ENCODE measurements at places on chromosomes 5 and 9.
A peak's percentile ranks its signal among the peaks of the same experiment; 100 is the strongest.

DNA sequence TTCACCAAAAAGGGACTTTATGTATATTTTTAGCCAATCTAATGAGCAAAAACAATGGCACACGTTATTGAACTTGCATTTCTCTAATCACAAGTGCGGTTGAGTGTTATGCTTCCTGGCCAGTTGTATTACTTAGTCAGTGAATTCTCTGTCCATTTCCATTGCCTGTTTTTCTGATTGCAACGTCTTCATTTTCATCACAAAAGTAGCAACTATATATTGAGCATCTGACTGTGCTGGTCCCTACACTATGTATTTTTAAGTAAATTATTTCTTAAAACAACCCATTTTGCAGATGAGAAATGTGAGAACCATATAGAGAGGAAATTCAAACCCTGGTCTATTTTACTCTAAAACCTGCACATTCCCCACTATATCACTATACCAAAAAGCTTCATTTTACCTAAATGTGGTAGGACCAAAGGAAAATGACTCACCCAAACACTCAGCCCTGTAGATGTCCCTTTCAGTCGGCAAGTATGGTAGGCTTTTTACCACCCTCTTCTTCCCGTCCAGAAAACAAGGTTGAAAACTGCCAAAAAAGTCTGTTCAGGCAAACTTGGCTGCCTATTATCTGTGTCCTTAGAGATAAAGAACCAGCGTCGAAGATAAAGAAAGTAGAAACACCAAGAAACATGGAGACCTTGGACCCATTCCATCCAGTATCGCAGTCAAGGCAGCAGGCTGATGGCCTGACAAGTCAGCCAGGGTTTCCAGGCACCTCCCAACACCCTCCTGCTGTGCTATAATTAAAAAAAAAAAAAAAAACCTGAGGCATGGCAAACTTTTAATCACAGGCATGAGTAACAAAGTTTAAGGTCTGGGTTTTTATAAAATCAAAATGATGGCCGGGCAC, 18.8 kb upstream of the FAM13B start:
- no peak for DNase-seq

GRCh38 chr5:50710838-50711237, 44.4 kb downstream of the PARP8 start:
- DNase-seq, result no peak

DNA sequence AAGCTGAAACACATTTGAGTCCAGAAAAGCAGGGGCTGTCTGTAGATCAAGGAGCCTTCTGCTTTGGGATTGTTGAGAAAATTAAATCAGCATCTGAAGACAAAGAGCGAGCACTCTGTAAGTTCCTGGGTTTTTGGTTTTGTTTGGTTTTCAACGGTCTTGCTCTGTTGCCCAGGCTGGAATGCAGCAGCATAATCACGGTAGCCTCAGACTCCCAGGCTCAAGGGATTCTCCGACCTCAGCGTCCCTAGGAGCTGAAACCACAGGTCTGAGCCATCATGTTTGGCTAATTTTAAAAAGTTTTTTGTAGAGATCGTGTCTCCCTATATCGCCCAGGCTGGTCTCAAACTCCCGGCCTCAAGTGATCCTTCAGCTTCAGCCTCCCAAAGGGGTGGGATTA, 266.5 kb upstream of the ADAMTS16 start:
- no peak for DNase-seq

- DNase-seq, result peak; percentile 62
These were observed 8.6 kb downstream of the HAPLN1 start for GRCh38 chr5:83711982-83712601.

GRCh38 chr5:72508241-72509170, 1.3 kb upstream of the ZNF366 start:
- peak; percentile 57 for DNase-seq

GRCh38 chr5:181088289-181088688, 42.7 kb downstream of the OR2V1 start:
- DNase-seq, result peak; percentile 50

DNA sequence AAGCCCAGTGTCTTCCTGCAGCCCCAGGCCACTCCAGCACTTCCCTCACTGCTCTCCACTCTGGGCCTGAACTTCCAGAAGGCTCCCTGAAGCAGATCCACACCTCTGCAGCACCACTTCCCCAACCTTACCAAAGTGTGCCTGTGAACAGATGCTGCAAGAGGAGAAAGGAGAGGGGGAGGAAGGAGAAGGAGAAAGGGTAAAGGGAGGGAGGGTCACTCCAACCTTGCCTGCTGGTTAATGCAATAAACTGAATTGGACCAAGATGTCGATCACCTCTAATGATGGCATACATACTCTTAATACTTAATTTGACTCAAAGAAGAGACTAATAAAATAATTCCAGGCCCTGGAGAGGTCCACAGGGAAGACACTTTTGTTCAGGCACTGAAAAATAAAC, 77.2 kb upstream of the RAI14 start:
- DNase-seq, result no peak

- no peak for DNase-seq
These were observed 198.8 kb downstream of the NR3C1 start for GRCh38 chr5:143204474-143205246.

GRCh38 chr5:89315286-89316100, 432.5 kb upstream of the MEF2C start:
- no peak for DNase-seq

GRCh38 chr9:134566196-134566847, 75.3 kb upstream of the COL5A1 start:
- no peak for DNase-seq

GRCh38 chr9:25678147-25678666, at the start of gene TUSC1:
Gene TUSC1 (minus strand): TSS chr9:25678444. CDS start chr9:25678312, 132 bp downstream.
- no peak for DNase-seq

GRCh38 chr5:59661311-59661710, 232.2 kb downstream of the PDE4D start:
- no peak for DNase-seq

DNA sequence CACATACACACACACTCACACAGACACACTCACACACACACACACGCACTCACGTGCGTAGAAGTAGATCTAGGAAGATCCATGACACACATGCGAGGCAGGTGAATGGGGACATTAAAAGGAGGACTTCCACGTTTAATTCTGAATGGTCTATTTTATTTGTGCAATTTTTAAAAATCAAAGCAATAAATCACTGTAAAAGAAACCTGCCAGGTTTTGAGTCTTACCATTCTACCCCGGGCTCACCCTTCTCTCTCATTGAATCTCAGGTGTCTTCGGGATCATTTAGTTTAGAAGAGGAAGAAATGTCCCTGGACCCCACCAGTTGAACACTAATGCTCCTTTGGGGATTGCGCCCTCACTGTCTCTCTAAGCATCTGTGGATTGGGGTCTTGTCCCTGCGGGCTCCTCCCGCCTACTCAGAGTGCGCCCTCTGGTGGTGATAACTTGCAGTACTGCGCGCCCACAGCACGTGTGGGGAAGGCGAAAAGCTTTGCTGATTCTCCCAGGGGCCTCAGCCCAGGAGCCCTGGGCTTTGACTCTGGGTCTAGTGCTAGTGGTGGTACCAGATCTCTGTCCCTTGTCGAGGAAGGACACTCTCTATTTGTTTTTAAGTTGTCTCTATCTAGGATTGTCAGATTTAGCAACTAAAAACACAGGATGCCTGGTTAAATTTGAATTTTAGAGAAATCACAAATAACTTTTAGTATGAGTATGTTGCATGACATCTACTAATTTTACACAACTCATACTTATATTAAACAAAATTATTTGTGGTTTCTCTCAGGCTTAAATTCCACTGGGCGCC, 34.8 kb downstream of the BOD1 start:
- DNase-seq, result peak; percentile 83

GRCh38 chr9:107970726-107971125, 481.2 kb upstream of the KLF4 start:
- DNase-seq, result no peak

DNA sequence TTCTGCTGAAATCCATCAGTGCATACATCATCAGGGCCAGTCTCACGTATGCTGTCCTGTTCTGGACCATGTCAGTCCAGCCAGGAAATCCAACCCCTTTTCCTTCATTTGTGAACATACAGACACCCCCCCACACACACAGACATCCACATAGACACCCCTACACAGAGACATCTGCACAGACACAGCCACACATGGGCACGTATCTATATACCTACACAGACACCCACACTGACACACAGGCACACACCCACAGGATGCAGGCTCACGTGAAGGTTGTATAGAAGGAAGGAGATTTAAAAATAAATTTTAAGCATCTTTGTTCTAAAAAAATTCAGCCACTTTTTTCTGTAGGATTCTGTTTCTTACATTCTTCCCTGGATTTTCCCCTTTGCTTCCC, 325.6 kb downstream of the SLIT3 start:
- DNase-seq, result no peak

DNA sequence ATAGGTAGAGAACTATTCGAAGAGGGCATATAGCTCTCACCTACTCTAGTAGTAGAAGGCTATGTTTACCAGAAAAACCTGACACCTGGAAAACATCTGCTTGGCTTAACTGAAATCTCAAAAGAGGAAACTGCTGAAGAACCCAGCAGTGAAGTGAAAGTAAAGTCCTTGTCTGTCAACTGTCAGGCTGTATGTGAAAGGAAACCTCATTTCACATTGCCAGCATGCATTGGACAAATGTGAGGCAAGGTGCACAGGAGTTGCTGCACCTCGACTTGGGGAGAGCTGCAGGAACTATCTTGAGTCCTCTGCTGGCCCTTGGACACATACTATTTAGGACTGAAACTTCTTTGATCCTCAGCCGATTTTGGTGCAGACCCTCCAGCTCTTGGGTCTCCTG, 53.3 kb downstream of the NREP start:
- DNase-seq, result peak; percentile 89

- DNase-seq, result peak; percentile 66
These were observed 91.8 kb downstream of the PDE6A start for GRCh38 chr5:149852641-149853330.

GRCh38 chr9:116178481-116179211, 25.1 kb downstream of the PAPPA start:
- DNase-seq, result no peak

- no peak for DNase-seq
These were observed 105.6 kb downstream of the NR6A1 start for GRCh38 chr9:124665391-124666058.

- DNase-seq, result no peak
These were observed 135.1 kb upstream of the ELL2 start for GRCh38 chr5:96096724-96097123.

DNA sequence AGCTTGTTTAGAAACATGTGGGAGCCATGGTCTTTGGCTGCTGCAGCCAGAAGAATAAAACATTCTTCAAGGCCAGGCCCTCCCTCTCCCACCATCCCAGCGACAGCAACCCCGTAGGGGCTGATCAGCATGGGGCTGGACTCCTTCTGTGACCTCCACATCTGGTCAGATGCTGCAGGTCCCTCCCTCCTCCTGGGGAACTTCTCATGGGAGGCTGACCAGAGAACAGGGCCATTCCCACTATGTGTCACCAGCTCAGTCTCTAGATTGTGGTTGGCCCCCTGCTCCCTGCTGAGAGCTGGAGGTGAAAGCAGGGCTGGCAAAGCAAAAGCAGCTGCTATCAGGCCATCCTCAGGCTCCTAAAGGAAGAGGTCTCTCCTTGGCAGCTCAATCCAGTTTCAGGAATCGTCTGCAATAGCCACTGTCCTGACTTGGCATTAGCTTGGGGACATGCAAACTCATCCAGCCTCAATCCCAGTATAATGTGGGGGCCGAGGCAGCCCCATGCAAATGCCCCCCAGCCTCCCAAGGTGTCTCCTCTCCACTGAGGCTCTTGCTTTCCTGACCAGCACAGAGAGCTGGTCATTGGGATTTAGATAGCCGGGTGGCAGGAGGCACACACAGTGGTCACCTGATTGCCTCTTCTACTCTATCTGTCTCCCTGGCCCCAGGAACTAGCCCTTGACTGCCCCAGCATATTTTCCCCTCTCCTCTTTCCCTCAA, 81.5 kb downstream of the NRG2 start:
- no peak for DNase-seq

GRCh38 chr9:114603248-114603647, 7.8 kb upstream of the TMEM268 start:
- no peak for DNase-seq

- DNase-seq, result no peak
These were observed 17.5 kb downstream of the LRRC70 start for GRCh38 chr5:62596096-62596495.

DNA sequence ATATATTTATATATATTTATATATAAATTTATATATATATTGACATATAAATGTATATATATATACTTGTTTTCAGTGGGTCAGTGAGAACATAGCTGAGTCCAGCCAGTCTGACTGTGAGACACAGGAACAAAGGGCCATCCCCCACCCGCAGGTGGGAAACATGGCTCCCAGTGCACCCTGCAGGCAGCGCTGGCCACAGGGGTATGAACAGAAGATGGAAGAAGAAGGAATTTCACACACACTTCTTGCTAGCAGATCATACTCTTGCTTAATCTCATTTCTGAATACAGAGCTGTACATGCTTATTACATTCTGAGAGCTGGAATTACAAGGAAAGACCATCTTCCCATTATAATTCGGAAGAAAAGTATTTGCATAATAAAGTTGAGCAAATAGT, 595.4 kb downstream of the IRX1 start:
- no peak for DNase-seq

DNA sequence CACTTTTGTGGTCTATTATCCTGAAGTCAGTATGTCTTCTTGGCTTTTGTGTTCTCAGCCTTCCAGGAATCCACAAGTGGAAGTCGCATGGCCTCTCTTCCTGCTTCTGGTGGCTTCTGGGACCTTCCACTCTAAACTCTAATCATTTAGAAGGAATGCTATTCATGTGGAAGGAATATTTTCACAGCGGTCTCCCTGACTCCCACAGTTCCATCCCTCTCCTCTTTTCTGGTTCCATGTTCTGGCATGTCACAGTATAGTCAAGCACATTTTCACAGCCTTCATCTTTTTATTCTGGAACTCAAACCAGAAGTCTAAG, 7.3 kb upstream of the RAI14 start:
- no peak for DNase-seq

DNA sequence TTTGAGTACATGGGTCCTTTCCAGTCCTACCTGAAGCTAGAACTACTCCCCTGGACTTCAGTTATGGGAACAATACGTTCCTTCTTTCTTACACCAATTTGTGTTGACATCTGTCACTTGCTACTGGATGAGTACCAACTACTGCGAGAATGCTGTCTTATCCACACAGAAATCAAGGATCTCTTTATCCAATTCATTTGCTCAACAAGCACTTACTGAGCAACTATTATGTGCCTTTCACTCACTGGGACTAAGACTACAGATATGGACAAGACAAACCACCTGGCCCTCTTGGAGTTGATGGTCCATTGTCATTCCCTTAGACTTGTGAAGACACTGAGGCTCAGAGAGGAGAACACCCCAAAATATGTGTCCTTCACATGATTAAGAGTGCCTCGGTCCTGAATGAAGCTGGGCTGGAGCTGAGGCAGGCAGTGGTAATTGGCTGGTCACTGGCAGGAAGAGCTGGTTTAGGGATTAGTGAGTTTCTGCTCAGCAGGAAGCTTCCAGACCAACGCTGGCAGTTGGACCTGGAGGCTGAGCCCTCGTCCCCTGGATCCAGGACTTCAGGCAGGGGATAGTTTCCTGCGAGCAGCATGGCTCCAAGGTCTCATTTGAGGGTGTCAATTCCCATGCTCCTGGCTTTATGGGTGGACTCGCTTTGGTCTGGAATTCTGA, 8.4 kb upstream of the ARSI start:
- no peak for DNase-seq

- no peak for DNase-seq
These were observed 108.1 kb upstream of the IL6ST start for GRCh38 chr5:56102889-56103288.

- no peak for DNase-seq
These were observed 17.9 kb downstream of the HSD17B4 start for GRCh38 chr5:119470105-119470763.

GRCh38 chr5:126044111-126044668, 379.0 kb upstream of the GRAMD2B start:
- no peak for DNase-seq

Data from NAMALWA (cell line).